ENCODE measurements at places on chromosomes 1 and 21.

DNA sequence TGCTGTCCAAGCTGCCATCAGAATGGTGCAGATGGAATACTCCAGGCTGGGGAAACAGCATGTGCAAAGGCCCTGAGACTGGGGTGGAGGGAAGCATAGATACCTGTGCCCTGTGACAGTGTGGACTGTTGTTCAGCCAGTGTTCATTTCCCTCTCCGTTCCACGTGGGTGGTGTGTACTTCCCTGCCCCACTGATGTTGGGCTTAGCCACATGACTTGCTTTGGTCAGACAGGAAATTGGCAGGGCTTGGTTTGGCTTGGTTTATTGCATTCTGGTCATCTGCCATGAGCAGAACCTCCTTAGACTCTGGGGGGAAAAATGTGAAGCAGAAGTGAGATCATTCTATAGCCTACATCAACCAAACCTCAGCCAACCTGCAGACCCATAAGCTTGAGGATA, 102.4 kb upstream of the IGSF21 start:
- no peak for DNase-seq

GRCh38 chr1:181101581-181102226, 13.2 kb downstream of the IER5 start:
- DNase-seq = no peak

DNA sequence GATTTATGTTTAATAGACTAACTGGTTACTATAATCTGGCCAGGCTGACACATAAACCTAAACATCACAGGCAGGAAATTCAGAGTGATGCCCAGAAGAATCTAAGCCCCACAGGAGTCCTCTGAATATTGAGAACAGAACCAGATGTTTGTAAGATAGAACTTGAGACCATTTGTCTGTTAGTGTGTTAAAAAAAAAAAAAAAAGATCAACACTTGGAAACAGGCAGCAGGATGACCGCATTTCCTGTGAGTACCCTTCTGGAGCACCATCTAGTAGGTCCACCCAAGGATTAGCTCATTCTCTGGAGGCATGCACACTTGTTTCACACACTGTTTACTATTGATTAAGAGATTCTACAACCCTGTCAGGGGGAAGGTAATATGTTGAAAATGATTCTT, 111.4 kb upstream of the VANGL1 start:
- no peak for DNase-seq

DNA sequence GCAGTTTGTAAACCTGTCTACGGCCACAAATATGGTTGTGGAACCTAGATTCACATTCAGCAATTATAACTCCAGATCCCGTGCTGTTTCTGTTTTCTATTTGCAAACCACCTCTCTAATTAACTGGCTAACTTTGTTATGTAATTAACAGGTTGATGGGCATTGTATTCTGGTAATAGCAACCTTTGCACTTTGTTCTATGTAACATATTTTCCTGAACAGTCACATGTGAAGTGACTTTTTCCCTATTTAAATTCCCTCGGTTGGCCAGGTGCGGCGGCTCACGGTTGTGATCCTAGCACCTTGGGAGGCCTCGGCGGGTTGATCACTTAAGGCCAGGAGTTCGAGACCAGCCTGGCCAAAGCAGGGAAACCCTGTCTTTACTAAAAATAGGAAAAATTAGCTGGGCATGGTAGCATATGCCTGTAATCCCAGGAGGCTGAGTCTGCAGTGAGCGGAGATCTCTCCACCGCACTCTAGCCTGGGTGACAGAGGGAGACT, 1.4 kb downstream of the ACADM start:
- DNase-seq = no peak

DNA sequence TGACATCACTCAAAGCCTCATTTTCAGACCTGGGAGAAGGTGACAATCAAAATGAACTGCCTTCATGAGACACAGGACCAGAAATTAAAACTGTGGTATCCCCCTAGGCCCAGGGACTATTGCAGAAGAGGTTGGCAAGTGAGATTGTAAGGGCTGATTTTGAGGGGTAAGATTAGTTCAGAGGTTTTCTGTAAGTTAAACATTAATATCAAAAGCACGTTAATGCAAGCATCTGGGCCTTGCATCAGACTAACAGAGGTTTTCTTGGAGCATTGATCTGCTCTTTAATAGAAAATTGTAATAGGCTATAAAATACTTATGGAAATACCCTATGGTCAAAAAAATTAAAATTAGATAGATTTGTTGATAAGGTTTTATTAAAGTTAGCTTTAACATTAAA, 14.6 kb upstream of the GBP4 start:
- no peak for DNase-seq

DNA sequence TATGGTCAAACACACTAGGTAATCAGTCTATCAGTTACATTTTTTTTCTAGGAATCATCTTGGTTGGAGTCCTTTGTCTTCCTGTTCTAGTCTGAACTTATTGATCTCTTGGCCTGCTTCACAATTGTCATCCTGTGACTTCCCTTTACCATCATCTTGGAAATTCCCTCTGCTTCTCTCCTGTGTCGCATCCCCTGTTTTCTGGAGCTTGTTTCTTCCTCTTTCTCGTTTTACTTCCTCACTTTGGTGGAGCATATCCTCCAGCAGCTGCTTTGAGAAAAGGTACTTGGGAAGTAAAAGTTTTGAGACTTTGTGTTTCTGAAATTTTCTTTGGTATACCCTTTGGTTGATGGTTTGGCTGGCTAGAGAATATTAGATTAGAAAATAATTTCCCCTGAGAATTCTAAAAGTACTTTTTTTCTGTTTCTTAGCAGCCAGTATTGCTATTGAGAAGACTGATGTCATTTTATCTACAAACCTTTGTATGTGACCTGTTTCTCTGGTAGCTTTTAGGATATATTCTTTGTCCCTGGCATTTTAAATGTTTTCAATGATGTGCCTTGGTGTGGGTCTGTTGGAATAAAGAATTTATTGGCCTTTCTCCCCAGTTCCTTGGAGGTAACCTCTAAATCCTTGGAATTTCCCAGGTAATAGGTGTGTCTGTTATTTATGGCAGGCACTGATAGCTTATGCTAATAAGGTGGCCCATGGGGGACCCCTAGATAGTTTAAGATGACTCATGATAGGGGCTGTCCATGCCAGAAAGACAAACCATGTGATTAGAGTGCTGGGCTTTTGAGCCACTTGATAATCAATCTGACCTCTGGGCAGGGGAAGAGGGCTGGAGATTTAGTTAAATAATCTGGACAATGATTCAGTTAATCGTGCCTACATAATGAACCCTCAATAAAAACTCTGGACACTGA, 6.1 kb upstream of the MYCL start:
- DNase-seq = no peak

DNA sequence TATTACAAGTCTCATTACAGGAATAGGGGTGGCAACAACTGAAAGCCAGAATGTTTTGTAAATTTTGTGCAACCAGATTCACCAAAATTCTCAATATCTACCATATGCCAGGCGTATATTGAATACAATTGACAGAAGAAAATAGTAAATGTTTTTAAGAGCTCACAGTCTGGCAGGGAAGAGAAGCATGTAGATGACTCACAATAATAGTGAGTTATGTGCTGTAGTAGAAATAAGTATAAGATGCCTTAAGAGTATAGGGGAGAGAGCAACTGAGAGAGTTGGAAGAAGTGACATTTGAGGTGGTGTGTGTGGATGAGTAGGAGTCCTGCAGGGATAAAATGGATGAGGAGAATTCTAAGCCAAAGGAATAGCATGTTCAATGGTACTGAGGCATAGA, 170.5 kb upstream of the FGGY start:
- DNase-seq = no peak

DNA sequence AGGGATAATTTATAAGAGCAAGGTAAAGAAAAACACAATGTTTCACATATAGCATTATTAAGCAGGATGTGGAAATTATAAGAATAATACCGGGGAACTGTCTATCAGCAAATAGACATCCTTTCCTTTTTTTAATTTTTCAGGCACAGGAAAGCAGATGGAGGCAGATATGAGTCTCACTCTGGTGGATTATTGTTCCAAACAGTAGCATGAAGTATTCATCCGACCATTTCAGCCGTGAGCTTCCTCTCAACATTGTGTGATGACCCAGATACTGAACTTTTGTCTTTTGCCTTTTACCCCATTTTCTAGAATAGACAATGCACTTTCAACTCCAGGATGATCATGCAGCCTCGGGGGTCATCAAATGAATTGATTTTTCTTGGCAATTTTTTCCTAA, 599.8 kb downstream of the ADGRL2 start:
- no peak for DNase-seq

DNA sequence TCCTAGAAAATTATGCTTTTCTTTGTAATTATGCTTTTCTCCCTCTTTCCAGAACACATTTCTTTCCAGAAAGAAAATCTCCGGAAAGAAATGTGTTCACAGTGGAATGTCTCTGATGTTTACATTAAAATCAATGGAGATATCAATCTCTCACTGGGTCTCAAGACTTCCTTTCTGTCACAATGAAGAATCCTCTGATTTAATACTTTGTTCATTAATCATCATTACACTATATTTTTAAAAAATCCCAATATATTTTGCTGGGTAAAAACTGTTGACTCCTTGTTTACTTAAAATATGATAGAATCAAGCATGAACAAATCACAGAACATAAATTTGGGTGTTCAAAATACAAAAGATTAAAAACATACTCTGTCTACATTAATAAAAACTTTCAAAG, 26.3 kb upstream of the TGFBR3 start:
- DNase-seq = no peak

GRCh38 chr1:1928231-1929101, 9.4 kb upstream of the TMEM52 start:
- DNase-seq = no peak

DNA sequence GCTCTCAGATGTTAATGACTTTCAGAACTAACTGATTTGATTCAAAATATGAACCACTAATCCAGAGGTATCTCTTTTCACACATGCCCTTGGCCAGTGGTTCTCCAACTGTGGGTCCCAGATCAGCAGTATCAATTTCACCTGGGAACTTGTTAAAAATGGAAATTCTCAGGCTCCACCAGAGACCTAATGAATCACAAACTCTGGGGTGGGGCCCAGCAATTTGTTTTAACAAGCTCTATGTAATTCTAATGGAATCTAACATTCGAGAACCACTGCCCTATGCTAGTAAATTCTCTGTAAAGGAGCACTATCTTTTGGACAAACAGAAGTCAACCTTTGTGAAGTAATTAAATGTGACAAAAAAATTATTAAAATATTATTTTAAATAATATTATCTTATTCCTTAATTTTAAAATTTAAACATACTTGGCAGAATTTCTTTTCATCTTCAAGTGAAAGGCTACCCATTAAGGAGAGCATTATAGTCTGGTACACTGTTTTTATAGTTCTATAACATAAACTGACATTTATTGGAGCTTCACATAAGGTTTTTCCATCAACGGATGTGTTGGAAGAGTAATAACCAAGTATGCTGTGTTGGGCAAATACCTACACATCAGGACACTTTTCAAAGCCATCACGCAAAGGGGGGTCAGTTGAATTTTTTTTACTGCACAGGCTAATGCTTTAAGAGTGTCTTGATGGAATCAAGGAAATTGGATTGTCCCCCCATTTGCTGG, 130.4 kb downstream of the LHX4 start:
- no peak for DNase-seq

GRCh38 chr1:10943991-10944730, 68.3 kb upstream of the TARDBP start:
- no peak for DNase-seq

GRCh38 chr1:238153939-238154338, 263.2 kb upstream of the ZP4 start:
- DNase-seq = no peak

GRCh38 chr1:56215771-56216170, 363.6 kb downstream of the PLPP3 start:
- no peak for DNase-seq

DNA sequence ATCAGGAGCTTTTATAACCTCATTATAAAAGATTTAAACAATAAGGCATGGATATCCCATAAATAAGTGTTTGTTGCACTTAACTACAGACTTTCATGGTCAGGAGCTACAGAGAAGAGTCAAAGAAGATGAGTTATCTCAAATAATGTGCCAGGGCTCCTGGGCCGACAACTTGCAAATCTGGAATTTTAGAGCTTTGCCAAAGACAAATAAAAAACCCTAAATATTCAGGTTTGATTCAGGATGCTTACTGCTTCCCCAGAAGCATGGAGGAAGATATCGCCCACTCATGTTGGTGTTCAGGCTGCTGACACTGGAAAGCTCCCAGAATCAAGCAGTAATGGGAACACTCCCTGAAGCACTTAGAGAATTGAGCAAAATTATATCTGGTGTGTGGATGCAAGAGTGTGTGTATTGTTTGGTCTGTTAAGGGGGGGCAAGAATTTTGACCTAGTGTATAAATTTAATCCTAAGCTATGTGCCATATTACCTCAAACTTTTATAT, 176.9 kb upstream of the ESRRG start:
- no peak for DNase-seq

GRCh38 chr1:212470059-212470458, 37.3 kb downstream of the NENF start:
- no peak for DNase-seq

DNA sequence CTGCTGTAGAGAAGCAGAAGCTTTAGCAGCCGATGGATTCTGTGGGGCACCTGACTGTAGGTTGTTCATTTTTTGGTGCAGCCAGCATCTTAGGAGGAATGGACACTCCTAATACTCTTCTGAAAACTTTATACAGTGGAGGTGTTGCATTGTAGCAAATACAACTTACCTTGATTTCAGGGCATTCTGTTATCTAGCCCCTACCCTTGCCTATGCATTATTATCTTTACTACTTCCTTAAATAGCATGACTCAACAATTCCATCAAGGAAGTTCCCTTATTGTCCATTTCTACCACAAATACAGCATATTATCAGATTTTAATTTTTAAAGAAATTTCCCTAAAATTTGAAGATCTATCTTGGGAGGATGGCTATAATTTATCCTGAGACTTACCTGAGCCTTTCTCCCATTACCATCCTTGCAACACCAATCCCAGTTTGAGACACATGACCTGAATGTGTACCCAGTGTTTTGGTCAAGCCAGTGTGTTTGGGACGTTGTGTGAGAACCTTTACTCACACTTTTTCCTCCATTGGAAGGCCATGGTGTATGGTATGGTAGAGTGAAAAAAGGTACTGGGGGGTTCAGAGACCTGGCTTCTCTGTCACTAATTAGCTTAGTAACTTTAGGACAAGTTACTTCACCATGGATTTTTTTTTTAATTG, 9.2 kb downstream of the POU2F1 start:
- no peak for DNase-seq

Data from stimulated activated CD8-positive, alpha-beta memory T cell treated with anti-CD3 and anti-CD28 coated beads, Interleukin-4, amount 100 ng/mL, for 4 hours (primary cell).